Hematopoietic multipotent progenitor cell (in vitro differentiated cells): ENCODE measurements at places on chromosomes 16 and 17.
A peak's percentile ranks its signal among the peaks of the same experiment; 100 is the strongest.

DNA sequence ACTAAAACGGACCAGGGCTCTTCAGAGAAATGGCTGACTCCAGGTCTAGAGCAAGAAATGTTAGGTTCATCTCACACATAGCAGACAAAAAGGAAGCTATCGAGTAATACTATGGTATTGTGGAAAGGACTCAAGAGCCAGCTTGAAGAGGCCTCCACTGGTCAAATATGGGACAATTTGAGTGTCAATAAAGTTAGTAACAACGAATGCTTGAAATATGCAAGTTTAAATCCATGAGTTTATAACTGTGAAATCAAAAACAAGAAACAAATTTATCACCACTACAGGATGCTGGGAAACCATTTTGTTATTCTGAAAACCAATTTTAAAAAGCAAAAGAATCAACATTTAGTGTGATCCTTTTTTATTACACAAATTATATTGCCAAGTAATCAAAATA is 50.4 kb upstream of the ANKFY1 start:
- no peak for DNase-seq

GRCh38 chr17:79702034-79702433 is 28.7 kb upstream of the ENPP7 start:
- no peak for DNase-seq

DNA sequence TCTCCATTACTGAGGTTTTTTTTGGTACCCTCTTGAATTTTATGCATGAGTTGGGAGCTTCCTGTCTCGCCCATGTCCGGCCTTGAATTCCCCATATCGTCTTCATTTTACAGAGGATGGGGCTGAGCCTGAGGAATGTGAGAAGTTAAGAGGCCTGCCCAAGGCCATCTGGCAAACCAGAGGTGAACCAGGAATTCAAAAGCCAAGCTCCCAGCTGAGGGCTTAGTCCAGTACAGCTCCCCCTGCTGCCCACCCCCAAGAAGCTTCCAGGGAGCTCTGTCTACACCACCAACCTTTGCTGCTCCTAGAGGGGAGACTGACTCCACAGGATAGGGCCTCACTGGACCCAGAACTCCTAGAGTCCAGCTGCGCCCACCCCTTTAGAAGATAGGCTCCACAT is 20.7 kb upstream of the C16orf78 start:
- peak; percentile 19 for DNase-seq

GRCh38 chr17:15462976-15463772 is 4.2 kb downstream of the CDRT4 start:
- no peak for DNase-seq

GRCh38 chr17:1617620-1618174 is 10.9 kb downstream of the SLC43A2 start:
- DNase-seq: no peak

GRCh38 chr16:1154887-1155331 is 2.0 kb downstream of the CACNA1H start:
- no peak for DNase-seq
